ENCODE measurements at places on chromosomes 12 and 14.

GRCh38 chr12:127254420-127254955 lies 1012.5 kb upstream of the TMEM132C start:
- DNase-seq, result no peak

GRCh38 chr12:53214687-53215455 lies 7.8 kb upstream of the ITGB7 start:
- no peak for DNase-seq

DNA sequence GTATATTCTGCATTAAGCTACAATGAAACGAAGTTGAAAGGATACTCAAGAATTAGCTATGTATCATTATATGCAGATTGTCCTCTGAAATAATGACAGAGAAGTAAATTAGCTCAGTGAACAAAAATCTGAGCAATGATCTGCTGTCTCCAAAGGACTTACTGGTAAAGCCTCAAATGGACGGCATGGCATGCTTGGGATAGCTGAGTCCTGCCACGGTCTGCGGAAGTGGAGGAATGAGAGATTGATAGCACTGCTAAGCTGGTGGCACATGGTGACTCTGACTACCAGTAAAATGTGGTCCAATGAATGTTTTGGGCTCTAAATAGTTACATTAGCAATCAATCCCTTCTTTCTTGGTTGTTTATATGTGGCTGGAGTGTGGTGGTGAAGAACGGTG lies 3.7 kb upstream of the DENND5B start:
- DNase-seq, result no peak

DNA sequence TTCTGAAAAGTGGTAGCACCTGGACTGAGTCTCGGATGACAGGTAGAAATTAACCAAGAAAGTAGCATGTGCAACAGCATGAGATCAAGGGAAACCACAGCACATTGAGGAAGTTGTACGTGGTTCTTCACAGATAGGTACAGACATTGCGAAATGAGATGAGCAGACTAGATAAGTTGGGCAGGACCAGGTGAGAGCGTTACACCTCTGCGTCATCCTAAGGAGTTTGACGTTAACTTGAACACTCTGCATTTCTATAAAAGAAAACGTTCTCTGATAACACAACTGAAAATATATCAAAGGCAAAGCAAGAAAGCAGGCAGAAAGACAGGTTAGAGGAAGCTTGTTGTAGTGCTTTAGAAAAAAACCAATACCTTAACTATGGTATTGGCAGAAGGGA lies 98.5 kb upstream of the RASSF8 start:
- no peak for DNase-seq

DNA sequence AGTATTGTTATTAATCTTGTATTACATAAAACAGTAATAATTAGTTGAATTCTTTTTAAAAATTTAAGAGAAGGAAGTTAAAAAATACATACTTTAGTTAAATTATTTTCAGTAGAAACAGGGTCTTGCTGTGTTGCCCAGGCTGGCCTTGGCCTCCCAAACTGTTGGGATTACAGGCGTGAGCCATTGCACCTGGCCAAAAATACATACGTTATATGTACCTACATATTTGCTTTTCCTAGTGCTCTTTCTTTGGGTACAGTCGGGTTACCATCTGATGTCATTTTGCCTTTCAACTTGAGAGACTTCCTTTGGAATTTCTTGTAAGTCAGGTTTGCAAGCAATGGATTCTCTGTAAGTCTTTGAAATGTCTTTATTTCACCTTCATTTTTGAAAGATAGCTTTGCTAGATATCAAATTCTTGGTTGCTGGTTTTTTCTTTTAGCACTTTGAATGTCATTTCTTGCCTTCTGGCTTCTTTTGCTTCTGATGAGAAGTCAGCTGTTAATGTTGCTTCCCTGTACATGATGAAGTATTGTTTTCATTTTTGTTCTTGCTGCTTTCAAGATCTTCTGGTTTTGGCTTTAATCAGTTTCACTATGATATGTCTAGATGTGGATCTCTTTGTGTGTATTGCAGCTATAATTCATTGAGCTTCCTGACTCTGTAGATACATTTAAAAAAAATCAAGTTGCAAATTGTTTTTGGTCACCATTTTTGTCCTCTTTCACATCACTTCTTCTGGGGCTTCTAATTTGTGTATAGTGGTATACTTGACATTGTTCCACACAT lies 84.4 kb downstream of the SPATS2 start:
- no peak for DNase-seq

- DNase-seq, result peak; percentile 49
Observed at GRCh38 chr12:55724226-55724939, 4.2 kb downstream of the RDH5 start.

DNA sequence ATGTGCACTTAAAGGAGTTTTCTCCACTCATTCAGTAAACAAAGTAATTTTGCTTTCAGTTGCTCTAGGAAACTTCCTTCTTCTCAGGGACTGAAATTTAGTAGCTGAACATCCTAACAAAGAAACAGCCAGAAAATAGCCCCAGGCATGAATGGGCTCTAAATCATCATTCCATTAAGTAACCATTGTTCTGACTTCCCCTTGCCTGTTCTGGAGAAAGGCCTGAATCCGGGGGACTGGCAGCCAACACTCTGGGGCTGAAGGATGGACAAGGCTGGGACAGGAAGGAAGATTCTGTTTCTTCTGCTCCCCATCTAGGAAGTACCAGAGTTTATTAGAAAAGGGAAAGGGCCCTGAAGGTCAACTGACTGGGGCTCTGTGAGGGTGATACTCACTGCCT lies 104.5 kb downstream of the ESRRB start:
- DNase-seq, result no peak

DNA sequence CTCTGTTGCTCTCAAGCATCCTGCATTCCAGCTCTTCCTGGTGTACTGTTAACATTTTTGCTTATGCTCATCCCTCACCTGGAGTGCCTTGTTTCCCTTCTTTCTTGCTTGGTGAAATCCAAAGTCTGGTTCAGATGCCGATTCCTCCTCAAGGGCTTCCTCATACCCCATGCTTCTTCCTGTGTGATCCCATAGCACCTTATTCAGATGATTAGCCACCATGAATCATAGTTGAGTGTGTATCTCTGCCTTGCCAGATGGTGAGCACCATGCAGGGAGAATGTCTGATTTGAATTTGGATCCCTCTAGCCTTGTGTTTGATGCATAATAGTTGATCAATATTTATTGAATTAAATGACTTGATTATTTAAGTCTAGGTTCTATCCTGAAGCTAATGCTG lies 39.4 kb upstream of the ANO4 start:
- DNase-seq, result no peak

GRCh38 chr12:12216349-12217017 lies 50.4 kb downstream of the LRP6 start:
- DNase-seq, result no peak

- no peak for DNase-seq
Observed at GRCh38 chr12:30144777-30145683, 361.3 kb upstream of the TMTC1 start.

- no peak for DNase-seq
Observed at GRCh38 chr14:41859336-41859735, 252.7 kb downstream of the LRFN5 start.

DNA sequence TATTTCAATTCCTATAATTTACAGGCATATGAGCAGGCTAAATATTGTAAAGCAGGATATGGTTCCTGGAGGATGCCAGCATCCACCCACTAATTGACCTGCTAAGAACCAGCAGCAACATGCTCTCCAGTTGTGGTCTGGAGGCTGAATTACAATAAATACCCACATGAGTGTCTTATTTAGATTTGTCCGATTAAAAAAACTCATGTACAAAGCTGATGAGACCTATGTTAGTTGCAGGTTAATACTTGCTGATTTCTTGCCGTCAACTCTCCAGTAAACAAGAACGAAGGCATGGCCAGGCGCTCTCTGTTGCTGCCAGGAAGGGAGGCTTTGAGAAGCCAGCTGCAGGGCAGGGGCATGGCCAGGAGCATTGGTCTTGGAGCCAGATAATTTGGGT lies 169.3 kb upstream of the PRICKLE1 start:
- no peak for DNase-seq

GRCh38 chr14:100866666-100867630 lies 36.6 kb downstream of the RTL1 start:
- no peak for DNase-seq

DNA sequence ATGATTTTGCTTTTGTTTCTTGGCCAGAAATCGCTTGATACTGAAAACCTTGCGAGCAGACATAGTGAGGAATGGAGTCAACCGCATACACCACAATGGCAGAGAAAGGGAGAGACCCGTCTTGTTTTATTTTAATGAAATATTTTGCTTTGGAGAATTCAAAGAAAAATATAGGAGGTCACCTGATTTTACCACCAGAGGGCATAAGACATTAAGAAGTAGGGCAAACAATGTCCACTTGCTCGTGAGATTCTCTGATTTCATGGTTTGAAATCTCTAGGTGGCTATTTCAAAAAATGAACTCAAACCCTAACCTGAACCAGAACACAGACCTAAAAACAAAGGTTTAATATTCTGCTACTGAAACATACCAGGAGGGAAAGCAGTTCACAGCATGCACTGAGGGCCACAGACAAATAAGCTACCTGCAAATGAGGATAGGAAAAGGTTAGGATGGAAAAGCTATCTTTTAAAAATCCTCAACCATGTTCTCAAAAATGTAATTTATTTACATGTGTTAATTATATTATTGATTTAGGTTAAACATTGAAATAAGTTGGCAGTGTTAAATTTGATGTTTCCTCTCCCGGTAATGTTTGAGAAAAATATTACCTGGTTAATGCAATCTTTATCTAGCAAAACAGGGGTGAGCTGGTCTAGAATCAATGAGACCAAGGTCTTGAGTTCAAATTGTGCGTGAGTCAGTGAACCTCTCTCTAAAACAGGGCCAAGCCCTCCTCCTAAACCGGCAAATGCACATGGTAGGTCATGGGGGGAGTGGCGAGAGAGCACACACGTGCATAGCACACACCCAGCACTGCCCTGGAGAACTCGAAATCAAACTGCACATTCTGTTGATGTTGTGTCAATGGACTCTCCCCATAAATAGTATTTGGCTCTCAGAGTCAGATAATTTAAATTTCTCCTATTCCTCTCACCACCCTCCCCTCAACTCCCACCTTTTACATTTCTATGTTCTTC lies 12.5 kb downstream of the IFNG-AS1 start:
- DNase-seq, result no peak

DNA sequence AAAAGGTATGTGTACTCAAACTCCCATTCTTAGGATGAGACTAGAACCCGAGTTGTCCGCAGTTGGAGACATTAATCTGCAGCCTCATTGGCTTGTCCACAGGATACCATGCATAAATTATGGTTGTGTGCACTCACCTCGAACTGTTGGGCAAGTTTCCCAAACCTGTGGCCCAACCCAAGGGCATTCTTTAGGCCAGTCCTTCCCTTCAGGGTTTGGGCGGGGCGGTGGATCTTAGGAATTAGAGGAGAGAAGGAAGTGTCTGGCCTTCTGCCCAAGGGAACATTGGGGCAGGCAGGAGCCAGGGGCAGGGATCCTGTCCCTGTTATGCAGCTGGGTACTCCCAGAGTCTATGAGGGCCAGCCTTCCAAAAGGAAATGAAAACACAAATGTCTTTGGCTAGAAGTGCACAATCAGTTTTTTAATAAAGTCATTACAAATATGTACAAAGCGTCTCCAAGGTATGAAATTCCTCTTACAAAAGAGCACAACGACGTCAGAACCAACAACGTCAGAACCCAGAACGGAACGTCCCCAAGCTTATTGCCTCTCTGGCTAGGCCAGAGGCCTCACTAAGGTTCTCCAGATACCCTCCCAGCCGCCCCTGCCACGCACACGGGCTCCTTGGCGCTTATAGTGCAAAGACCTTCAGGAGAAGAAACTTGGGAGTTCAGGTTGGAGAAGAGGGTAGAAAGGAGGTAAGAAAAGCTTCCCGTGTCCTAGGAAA lies 25.3 kb downstream of the HRK start:
- DNase-seq, result no peak

DNA sequence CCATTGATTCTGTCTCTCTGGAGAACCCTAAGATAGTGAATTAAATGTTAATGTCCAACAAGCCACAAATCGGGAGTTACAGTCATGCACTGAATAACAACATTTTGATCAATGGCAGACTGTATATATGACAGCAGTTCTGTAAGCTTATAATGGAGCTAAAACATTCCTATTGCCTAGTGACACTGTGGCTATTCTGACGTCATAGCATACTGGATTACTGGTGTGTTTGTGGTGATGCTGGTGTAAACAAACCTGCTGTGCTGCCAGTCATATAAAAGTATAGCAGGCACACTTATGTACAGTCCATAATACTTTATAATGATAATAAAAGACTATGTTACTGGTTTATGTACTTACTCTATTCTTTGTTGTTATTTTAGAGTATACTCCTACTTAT lies 56.7 kb upstream of the BICD1 start:
- no peak for DNase-seq

DNA sequence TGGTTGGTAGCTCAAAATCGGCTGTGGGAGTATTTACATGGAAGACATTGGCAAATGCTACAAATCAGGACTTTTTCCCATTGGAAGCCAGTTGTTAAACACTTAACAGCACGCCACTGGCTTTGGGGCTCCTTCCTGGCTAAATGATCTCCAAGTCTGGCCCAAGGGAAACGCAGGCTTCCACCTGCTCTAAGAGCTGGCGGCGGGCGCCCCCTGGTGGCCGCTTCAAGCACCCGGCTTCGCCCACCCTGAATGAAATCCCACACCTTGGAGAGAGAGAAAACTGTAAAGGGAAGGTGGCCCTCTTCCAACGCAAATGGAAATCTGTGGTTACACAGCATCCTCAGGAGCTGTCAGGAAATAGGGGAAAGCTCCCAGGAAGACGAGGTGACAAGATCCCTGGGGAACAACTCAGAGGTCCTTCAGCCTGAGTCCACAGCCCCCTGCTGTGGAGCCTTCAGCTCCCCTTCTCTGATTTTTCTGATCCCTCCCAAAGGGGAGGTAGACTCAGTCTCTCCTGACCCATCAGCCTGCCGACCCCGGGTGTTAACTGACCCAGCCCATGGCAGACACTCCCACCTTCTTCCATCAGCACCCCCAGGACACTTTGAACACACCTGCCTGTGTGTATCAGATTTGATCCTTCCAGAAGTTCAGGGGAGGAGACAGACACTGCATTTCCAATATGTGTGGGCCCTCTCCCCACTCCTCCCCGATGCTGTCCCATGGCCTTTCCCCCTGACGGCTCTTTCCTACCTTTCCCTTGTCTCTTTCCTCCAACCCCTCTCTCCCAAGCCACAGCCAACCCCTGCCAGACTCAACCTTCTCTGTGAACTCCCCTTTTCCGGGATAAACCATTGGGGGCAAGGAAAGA lies 15.4 kb downstream of the SELPLG start:
- DNase-seq, result peak; percentile 74

- DNase-seq, result no peak
Observed at GRCh38 chr12:107254258-107254856, 161.0 kb upstream of the CRY1 start.
